Activated CD4-positive, alpha-beta T cell treated with anti-CD3 and anti-CD28 coated beads for 36 hours (primary cell): ENCODE measurements at places on chromosomes 7 and 10.

DNA sequence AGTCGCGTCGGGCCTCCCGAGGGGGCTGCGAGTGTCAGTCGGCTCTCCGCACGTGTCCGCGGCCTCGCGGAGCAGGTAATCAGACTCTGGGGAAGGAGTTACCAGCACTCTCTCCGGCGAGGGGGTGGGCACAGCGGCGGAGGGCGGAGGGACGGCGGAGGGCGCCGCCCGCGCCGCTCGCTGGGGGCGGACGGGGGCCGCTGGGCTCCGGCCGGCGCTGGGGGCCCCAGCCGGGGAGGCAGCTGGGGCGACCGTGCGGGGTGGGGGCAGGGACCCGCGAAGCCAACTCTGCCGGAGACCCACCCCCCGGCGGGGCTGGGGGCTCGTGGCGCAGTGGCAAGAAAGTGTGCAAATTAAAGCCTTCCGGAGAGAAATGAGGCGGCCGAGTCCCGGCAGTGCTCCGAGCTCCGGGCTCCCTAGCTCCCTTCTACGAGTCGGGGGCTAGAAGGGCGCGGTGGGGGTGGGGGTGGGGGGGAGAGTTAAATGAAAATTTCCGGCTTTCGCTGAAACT lies at the start of gene CDK6:
TSS of gene CDK6 (minus strand) at position 85 of the 511 bp plus-strand sequence. CDS start 3,250 bp downstream, outside the sequence.
- peak; percentile 84 for DNase-seq

- DNase-seq = no peak
These were observed 2.5 kb downstream of the ADAP1 start for GRCh38 chr7:951881-952547.

- DNase-seq = no peak
These were observed 3.6 kb upstream of the CDH23 start for GRCh38 chr10:71392791-71393781.

DNA sequence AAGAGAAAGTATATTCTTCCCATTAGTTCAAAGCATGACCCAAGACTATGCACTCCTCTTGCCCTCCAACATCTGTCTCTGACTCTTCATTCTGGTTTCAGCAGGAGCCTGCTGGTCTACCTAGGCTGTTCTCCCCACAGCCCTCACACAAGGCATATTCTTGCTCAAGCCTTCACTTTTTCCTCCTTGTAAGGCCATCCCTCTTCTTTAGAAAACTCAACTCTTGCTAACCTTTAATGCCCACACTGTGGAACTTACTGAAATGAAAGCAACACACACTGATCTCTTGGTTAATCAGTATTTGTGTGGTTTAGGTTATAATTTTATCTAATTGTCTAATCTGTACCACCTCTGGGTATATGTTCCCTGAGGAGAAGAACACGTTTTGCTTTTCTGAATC lies 75.8 kb downstream of the PRKCQ start:
- peak; percentile 61 for DNase-seq

- no peak for DNase-seq
These were observed 24.0 kb downstream of the ZEB1 start for GRCh38 chr10:31343009-31343408.

DNA sequence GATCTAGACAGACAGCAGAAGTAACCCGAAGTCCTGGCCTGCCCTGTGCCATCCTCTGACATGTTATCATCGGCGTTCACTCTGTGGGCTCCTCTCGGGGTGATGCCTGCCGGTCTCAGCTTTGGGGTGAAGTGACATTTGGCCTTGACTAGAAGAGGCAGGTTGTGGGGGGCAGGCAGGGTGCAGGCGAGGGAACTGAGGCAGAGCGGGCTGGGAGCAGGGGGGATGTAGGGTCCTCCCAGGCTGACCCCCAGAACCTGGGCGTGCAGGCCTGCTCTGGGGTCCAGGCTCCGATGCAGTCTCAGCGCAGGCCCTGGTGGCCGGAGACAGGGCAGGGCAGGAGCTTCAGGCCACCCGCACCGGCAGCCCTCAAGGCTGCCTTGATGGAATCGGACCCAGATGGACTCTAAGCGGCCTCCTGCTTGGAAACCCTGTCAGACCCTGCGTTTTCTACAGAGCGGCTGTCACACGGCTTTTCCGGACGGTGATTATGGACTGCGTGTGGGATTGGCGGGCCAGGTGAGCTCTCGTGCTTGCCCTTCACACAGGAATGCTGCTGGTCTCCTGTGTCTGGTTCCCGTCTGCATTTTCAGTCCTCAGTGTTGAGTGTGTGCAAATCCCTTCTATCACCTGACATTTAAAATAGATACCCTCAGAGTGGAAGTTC lies 842 bp upstream of the JAKMIP3 start:
- no peak for DNase-seq

GRCh38 chr7:80884511-80885195 lies 34.2 kb downstream of the SEMA3C start:
- DNase-seq = no peak

DNA sequence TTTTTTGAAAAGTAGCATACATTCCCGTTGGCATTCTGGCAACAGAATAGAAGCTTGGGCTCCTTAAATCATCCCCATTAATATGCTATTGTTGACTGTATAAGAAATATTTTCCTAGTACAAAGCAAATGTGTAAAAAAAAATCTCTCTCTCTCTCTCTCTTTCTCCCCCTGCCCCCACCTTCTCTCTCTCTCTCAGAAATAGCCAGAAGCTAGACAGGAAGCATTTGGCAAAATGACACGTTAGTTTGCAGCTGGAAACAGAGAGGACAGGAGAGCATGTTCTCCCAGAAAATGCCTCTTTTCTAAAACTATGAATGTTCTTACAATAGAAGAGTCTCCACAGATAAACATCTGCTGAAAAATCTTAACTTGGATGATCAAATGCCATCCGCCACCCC lies 59.6 kb upstream of the AKR1E2 start:
- DNase-seq = no peak

DNA sequence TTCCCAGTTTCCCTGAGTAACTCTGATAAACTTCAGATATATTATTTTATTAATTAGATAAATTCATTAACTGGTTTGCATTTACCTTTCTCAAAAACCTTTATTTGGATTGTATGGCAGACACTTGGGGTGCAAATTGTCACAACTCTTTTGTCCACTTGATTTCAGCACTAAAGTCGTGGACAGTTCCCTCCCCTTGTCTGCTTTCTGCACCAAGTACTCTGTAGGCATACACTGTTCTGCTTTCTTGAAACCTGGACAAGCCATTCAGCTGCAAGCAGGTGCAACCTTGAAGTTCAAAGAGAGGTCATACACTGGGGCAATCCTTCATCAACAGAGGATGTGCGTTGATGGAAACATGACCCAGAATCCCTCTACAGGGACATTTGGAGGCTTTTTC lies 162.9 kb downstream of the ARL5B start:
- DNase-seq = peak; percentile 5

DNA sequence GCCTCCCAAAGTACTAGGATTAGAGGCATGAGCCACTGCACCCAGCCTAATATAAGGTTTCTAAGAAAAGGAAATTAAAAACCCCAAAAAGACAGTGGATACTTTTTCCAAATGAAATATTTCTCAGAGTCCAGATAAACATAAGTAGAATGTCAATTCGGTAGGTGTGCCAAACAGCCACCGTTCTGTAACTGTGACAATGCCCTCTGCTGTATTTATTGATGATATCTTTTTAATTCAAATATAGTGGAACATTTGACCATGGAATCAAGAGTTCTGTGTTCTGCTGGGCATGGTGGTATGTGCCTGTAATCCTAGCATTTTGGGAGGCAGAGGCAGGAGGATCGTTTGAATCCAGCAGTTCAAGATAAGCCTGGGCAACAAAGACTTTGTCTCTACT lies 28.8 kb upstream of the ZRANB1 start:
- no peak for DNase-seq
